ENCODE measurements at places on chromosomes 2 and 18. TPM values are rescaled to one million over a fixed set of nuclear protein-coding genes. Genes with fewer than 3 reads are reported as not detected.

REG3G gene
- not detected for total RNA-seq

TMEM185B gene
- total RNA-seq = 46.1 TPM

TANC1 gene
- 7.8 TPM for total RNA-seq

OTOS gene
- not detected for total RNA-seq

IL36B gene
- total RNA-seq = 0.17 TPM

TUBA4A gene
- 280 TPM for total RNA-seq

GPAT2 gene
- total RNA-seq = not detected

ARL5A gene
- 20.9 TPM for total RNA-seq

ASAP2 gene
- 45.5 TPM for total RNA-seq

UGT1A4 gene
- 0.12 TPM for total RNA-seq

GDF7 gene
- total RNA-seq = 0.09 TPM

SERPINB13 gene
- not detected for total RNA-seq

All from A549 treated with Mapracorat at 1 μM for 4 hours (cell line).